ENCODE measurements at places on chromosomes 4 and X.
A peak's percentile ranks its signal among the peaks of the same experiment; 100 is the strongest.

GRCh38 chrX:68999356-68999755 is 165.9 kb downstream of the PJA1 start:
- no peak for DNase-seq

GRCh38 chr4:75229806-75230570 is 284.2 kb downstream of the RCHY1 start:
- DNase-seq: no peak

DNA sequence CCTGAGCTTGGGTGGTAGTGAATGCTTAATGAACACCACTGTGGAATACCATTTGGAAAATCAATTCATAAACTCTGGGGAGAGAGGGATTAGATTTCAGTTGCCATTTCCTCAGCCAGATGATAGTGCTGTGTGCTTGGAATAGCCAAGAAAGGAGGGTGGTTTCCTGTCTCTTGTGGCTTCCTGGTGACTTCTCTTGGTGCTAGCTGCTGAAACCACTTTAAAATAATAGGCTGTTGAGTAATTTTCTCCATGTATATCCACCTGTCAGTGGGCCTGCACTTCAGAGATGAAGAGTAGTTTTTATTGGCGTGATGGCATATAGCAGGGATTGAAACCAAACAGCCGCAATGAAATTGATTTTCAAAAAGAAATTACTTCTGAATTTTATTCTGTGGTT is 11.8 kb downstream of the EDA start:
- no peak for DNase-seq

GRCh38 chrX:9352694-9353411 is 112.0 kb upstream of the TBL1X start:
- DNase-seq: peak; percentile 39

- no peak for DNase-seq
Observed at GRCh38 chrX:10043386-10043785, 76.2 kb downstream of the CLDN34 start.

- DNase-seq: no peak
Observed at GRCh38 chrX:133497356-133497755, 82.1 kb upstream of the GPC4 start.

DNA sequence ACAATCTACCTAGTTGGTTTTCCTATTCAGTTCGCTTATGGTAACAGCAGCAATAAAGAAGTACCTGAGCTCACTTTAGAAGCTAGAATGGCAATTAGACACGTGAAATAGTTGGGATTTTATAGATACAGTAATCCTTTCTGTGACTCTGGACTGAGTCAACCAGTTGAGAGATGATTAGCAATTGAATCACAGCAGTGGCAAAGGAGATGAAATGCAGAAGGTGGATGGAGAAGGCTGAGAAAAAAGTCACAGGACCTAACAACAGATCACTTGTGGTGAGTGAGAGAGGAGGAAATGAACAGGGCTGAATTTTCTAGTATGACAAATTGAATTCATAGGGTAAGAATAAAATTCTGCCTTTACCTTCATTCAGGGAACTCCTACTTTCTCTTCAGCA is 197.1 kb upstream of the MAGEB18 start:
- DNase-seq: no peak

GRCh38 chrX:106378616-106379015 is 210.5 kb downstream of the PWWP3B start:
- peak; percentile 4 for DNase-seq

GRCh38 chr4:186688150-186688943 is 35.3 kb downstream of the FAT1 start:
- no peak for DNase-seq

DNA sequence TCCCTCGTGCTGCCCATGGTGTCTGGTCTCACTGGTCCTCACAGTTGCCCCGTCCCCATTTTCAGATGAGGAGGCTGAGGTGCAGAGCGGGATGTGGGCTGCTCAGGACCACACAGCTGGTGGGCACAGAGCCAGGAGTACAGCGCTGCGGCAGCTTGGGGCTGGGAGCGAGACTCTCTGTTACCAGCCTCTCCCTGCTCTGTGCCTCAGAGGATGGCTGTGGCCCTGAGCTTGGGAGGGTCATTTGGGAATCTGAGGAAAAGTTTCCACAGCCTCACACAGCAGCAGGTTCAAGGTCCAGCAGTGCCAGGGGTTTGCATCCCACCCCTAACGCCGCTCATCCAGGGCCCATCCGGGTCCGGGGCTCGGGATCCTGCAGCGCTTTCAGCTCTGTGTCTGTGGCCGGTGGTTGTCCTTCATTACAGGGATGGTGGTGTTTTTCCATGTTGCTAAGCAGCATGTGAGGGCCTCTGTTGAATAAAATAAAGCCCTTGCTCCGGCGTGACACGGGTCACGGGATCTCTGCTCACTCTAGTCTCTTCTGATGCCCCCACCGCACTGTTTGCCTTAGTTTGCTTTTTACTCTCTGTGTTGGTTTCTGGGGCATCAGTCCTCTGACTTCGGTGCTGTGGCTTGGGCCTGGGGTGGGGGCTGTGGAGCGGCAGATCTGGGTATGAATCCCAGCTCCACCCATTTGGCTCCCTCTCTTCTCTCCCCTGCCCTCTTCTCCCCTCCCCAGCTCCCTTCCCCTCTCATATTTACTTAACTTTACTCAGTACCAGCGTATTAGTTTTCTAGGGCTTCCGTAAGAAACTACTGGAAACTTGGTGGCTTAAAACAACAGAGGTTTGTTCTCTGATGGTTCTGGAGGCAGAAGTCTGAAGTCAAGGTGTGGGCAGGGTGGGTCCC is 6.5 kb downstream of the WFS1 start:
- no peak for DNase-seq

- no peak for DNase-seq
Observed at GRCh38 chrX:77167993-77168392, 279.2 kb upstream of the FGF16 start.

GRCh38 chr4:58688568-58688967 is 1578.4 kb upstream of the IGFBP7 start:
- no peak for DNase-seq

- DNase-seq: no peak
Observed at GRCh38 chr4:158871335-158871724, 102.5 kb downstream of the FNIP2 start.

- no peak for DNase-seq
Observed at GRCh38 chrX:25181775-25182174, 166.0 kb upstream of the ARX start.

- no peak for DNase-seq
Observed at GRCh38 chr4:82758701-82759685, 39.6 kb downstream of the SCD5 start.

- DNase-seq: no peak
Observed at GRCh38 chr4:8540991-8541390, 39.2 kb upstream of the GPR78 start.

DNA sequence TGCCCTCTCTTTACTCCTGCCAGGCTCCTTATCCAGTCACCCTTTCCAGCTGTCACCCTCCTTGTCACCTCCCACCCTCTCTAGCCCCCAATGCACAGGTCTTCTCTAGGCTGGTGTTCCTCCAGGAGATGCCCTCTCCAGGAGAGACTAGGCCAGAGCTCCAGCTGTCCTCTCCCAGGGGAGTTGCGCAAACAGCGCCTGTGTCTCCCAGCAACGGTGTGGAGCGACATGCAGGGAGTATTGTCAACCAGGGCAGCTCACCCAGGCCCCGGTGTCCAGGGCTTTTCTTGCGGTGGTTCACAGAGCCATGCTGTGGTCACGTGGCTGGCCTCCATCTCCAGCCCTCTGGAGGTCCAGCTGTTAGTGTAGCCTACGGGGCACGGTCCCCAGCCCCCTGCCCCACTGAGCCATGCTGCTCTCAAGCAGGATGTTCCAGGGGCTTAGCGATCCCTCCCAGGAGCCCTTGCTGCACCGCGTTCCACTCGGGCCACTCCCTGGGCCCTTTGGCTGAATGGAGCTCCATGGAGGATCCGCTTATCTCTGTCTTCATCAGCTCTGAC is 34.8 kb downstream of the CCNQ start:
- DNase-seq: no peak

DNA sequence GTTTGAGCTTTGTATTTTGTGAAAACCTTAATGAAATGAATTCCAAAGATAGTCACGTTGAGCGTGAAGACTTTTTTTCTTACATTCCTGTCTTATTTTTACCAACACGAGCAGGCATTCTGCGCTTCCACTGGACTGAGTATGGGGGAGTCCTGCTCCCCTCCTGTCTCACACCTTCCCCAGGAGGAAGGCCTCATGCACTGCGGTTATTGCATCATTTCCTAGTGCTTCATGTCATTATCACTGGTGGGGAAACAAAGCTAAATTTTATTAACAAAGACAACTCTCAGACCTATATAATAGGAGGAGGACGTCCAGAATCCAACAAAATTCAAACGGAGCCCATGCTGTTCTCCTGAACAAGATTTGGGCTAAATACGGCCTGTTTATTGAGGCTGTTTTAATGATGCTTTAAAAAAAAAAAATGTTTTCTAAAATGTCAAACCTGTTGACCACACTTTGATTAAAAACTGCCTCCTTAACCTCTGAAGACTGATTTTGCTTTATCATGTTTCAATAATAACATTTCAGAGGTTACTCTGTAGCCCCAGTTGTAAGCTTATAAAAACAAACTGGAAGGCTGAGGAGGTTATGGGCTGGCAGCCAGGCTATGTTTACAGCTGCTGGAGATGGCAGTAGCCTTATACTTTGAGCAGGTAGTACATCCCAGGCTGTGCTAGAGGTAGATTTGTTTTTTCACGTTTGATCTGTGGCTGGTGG is 118.0 kb downstream of the SOWAHB start:
- no peak for DNase-seq

GRCh38 chr4:1019729-1020470 is 8.5 kb downstream of the FGFRL1 start:
- no peak for DNase-seq

GRCh38 chr4:173345648-173346047 is 11.5 kb upstream of the HMGB2 start:
- no peak for DNase-seq

- no peak for DNase-seq
Observed at GRCh38 chrX:13955095-13955647, 74.5 kb downstream of the GEMIN8 start.

GRCh38 chr4:170805352-170805751 is 715.6 kb upstream of the AADAT start:
- no peak for DNase-seq

- DNase-seq: no peak
Observed at GRCh38 chr4:125390126-125390525, 75.4 kb downstream of the FAT4 start.

DNA sequence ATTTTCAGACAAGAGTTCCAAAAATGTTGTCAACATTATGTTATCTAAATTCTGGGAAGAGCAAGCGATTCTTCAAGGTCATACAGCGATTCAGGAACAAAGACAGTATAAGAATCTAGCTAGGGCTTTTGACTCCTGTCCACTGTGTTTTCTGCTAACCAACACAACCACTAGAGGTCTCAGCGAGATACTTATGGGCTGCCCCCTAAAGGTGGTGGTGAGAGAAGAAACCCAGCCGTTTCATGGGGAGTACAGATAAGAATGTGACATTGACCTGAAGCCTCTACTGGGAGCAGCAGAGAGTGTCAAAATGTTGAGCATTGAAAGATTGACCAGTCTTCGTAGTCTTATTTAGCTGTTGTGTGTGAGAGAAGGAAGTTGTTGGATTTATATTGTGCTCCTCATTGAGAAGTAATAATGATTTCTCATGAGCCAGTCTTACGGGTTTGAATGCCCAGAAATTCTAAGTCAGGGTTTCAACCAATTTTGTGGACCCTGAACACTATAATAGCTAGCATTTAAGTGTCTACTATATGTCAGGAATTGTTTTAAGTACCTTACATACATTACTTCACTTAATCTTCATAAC is 168.3 kb downstream of the SPRY1 start:
- DNase-seq: peak; percentile 62

- DNase-seq: no peak
Observed at GRCh38 chrX:50108264-50108663, 92.5 kb downstream of the AKAP4 start.

DNA sequence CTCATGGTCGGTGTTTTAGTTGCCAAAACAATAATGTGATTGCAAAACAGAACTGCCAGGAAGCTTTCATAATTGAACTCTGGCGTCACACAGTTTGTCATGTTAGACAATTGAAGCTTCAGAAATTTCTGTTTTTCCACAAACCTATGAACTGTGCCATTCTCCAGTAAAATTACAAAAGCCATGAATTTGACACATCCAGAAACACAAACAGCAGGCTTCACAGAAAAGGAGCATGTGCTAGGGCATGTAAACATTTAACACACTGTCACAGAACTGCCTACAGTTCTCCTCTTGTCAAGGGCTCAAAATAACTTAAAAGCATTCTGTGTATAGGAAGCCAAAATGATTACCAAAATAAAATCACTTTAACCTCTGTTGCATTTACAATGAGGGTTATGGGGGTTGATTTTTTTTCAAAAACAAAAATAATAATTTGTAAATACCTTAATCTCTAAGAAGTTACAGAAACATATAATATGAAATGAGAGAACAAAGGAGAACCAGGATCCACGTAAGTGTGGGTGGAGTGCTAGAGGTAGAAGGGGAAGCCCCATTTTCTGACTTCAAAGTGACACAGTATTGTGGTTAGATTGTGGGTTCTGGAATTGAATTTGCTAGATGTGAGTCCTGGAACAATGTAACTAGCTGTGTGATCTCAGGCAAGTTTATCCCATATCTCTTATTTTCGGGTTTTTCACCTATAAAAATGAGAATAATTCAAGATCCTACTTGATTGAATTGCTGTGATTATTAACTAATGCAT is 295.0 kb downstream of the CENPC start:
- no peak for DNase-seq

GRCh38 chrX:78133238-78133960 is 6.1 kb downstream of the TAF9B start:
- no peak for DNase-seq

DNA sequence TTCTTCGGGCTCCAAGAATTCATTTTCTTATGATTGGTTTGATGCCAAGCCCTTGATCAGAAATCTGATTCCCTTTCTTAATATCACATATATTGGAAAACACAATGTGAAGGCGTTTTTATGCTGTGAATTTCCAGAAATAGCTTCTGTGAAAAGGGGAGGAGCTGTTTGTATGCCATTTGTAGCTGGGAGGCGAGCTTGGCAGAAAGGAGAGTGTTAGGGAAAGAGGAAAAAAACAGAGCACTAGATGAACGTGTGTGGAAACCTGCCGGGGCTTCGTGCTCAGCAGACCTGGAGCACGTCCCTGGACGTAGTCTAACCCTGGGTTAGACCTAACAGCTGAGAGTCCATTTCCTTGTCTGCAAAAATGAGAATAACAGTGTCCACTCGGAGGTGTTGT is 3.4 kb downstream of the CLCN4 start:
- DNase-seq: no peak

GRCh38 chrX:86171366-86171765 is 23.1 kb downstream of the DACH2 start:
- DNase-seq: no peak

GRCh38 chr4:85092536-85092935 is 126.0 kb upstream of the WDFY3 start:
- no peak for DNase-seq

- no peak for DNase-seq
Observed at GRCh38 chr4:25769251-25769650, 93.5 kb downstream of the SEL1L3 start.

DNA sequence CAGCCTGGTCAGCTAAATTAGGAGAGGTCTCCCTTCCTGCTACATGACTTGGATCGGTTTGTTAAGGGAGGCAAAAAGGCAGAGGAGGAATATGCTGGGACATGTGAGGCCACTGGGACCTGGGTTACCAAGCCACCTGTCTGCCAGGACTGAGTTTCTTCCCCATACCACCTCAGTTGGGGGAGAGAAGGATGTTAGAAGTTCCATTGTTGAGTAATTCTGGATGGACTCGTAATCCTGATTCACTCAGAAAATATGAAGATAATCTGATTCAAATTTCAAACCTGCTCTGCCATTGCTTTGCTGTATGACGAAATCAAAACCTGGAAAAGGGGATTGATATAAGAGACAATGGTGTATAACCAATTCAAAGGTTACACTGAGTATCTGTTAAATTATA is 97.4 kb upstream of the S100G start:
- DNase-seq: no peak

- DNase-seq: no peak
Observed at GRCh38 chr4:54110019-54110416, 10.1 kb downstream of the GSX2 start.

All from CD4-positive, alpha-beta T cell treated with Interleukin-1 beta for 1 hour (primary cell).